ENCODE measurements at places on chromosomes 4 and X. TPM values are rescaled to one million over a fixed set of nuclear protein-coding genes. Genes with fewer than 3 reads are reported as not detected.

MBNL3 gene
- total RNA-seq = 41.3 TPM

OCIAD2 gene
- 55.2 TPM for total RNA-seq

HS6ST2 gene
- not detected for total RNA-seq

RAB33A gene
- total RNA-seq = not detected

MAGEA12 gene
- total RNA-seq = not detected

TLR8 gene
- total RNA-seq = not detected

CFAP47 gene
- not detected for total RNA-seq
